Activated naive CD8-positive, alpha-beta T cell treated with anti-CD3 and anti-CD28 coated beads, Interleukin-2, amount 10 ng/mL, durations not matched to agents 7 days and 5 days (primary cell): ENCODE measurements at places on chromosomes 6 and 20.

GRCh38 chr20:8661229-8661952, 407.5 kb upstream of the PLCB4 start:
- no peak for DNase-seq

- no peak for DNase-seq
Observed at GRCh38 chr6:85865420-85866369, 223.0 kb upstream of the SYNCRIP start.

DNA sequence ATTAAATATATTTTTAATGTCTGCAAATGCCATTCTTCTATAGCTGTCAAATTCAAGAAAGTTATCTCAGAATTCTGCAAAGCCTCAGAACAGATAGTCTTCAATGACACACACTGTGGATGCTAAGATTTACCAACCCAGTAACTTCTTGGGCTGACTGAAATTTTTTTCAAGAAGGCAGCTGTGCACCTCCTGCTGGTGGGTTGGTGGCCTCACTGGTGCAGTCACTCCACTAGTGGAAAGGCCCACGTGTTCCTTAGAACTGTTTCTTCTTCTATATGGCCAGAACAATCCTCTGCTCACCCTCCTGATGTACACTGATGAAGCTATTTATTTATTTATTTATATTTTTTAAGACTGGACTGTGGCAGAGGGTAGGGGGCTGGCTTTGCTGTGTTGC, 28.1 kb upstream of the MTCL3 start:
- DNase-seq: no peak

DNA sequence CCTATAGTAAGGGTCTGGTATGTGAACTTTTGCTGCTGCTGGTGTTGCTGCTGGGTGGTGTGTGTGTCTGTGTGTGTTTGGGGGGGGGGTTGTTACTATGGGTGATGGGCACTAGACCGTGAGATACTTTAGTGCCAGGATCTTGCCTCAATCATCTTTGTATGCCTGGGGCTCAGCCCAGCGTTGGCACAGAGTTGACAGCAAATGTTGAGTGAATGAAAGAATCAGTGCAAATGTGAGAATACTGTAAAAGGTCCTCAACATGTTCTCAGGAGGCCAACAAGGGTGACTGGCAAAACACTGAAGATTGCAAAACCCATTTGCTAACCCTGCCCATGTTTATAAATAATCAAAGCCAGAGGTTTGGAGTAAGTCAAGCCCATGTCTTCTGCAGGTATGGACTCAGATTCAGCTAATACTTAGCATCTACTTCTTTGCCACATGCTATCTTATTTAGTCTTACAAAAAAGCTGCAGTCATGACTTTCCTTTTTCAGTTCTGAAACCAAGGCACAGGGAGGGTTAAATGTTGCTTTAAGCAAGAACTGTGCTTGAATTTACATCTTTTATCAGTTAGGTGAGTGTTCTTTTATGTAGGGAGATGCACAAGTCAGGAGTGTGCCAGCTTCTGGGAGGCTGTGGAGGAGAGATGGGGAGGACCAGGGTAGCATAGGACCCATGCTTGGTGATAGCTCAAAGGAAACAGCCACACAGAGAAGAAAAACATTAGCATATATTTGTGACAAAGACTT, 125.3 kb upstream of the SPACA1 start:
- no peak for DNase-seq

GRCh38 chr20:46089417-46090388, at the start of gene NCOA5:
Gene NCOA5, minus strand, starts transcription at chr20:46089962. Its CDS starts 10,538 bp downstream, at chr20:46079424.
- peak; percentile 94 for DNase-seq

GRCh38 chr20:24040896-24041459, 52.4 kb upstream of the GGTLC1 start:
- no peak for DNase-seq

DNA sequence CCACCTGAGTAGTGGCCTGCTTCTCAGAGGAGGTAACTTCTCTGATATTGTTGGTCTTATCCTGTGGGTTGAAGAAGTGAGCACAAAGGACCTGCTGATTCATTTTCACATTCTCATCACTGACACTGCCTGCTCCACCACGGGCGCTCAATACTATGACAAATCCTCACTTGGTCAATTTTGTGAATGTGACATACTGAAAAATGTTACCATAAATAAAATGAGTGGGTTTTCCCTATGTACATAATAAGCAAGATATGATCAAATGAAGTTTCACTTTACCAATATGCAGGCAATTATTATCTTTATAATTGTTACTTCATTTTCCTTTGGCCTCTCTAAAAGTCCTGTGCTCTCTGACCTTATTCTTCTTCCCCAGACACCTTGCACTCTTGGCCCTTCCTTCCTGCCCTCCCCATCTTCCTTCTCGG, 71.5 kb upstream of the RIPOR2 start:
- DNase-seq: no peak

- DNase-seq: peak; percentile 83
Observed at GRCh38 chr6:158817728-158818580, 1.2 kb downstream of the EZR start.

DNA sequence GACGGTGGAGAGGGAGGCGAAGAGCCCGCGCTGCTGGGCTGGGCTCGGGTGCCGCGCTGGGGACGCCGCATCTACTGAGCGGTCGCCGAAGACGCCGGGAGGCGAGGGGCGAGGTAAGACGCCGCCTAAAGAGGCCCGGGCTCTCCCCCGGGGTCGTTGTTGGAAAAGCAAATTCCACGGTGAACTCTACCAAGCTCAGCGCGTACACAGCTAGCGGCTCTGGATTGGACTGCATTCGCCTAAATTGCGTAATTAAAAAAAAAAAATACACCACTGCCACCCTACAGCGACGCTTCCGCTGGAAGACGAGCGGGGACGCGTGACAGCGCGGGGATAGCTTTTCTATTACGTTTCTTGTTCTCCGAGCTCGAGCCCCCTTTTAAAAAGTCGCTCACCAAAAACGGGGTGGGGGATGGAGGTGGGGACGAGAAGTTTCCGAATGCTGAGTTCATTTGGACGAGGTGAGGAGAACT, 92.0 kb upstream of the PRDM1 start:
- DNase-seq: peak; percentile 63

GRCh38 chr6:136647363-136647852, 97.2 kb upstream of the MAP7 start:
- no peak for DNase-seq

GRCh38 chr6:319177-320131, 27.2 kb downstream of the DUSP22 start:
- DNase-seq: no peak

- no peak for DNase-seq
Observed at GRCh38 chr6:33854572-33855030, 50.8 kb upstream of the MLN start.

DNA sequence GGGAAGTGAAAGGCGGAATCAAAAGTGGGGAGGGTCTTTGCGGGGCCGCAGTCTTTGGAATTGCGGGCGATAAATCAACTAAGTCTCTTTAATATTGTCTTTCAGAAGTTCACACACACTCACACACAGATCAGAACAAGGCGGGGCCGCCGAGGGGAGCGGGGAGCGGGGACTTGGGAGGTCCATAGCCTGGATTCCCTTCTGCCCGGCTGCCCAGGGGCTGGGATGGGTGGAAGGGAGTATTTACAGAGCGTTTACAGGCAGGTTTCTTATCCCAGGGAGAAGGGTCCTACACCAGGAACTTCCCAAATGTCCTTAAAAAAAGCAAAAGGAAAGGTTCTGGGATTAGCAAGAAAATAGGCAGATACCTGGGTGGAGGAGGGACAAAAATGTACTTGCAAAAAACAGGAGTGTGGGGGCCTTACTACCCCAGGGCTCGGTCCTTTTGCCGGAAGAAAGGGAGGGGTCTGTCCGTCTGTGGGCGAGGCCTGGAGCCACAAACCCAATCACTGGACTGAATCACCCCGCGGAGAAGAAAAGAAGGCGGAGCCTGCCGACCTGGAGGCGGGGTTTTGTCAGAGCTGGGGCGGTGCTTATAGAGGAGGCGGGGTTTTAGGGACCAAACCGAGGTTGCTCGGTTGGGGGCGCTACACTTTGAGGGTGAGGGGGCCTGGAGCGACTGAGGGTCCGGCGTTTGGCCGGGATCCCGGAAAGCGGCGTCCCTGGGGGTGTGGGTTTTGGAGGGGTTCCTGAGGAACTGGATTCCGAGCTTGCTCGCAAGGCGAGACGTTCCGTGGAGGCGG, 3.2 kb downstream of the PRRT1 start:
- peak; percentile 78 for DNase-seq

DNA sequence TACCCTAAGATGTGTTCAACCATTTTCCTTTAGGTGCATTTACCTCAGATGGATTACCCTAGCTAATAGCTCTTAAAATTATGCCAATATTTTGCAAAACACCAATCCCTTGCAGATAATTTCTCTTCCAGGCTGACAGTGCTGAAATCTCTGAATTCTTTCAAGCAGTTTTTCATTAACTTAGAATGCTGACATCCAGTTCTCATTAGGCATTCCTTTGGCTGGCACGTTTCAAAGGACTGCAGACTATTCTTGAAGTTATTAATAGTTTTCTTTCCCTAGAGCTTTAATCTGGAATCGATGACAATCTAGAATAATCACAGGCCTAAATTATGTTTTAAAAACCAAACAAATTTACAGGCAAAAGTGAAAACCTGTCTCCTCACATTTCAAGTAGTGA, 68.3 kb downstream of the SMLR1 start:
- DNase-seq: no peak

DNA sequence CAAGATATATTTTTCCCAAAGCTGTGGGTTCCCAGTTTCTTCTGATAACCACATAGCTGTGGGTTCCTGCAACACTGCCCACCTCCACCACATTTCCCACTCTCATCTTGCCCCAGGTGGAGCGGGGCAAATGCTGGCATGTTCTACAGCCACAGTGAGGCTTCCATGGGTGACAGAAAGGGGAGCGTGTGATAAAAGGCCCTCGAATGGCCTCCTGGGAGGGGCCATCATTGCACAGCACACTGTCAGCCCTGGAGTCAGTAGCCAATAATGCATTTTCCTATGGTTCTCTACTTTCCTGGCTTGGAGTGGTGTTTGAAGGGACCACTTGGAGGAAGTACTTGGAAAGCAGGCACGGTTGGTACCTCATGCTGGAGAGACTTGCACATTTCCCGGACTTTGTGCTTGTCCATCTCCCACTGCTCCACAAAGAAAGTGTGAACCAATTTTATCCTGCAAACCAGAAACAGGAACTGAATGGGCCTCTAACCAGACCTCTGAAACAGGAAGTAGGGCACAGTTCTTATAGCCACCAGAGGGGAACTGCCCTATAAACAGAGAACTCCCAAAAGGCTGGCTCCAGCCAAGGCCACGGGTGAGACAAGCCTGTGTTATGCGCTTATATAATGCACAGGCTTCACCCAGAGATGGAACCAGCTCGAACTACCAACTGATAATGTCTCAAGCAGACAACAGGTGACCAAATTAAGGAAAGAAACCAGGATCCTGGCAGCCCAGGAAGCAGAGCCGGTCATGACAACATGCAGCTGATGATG, 8.6 kb downstream of the MAP3K5 start:
- no peak for DNase-seq

GRCh38 chr6:72811971-72812421, 190.1 kb downstream of the KCNQ5 start:
- DNase-seq: no peak

- no peak for DNase-seq
Observed at GRCh38 chr6:98986071-98986615, 38.4 kb upstream of the FBXL4 start.

- DNase-seq: no peak
Observed at GRCh38 chr6:40899684-40900155, 139.3 kb downstream of the UNC5CL start.

DNA sequence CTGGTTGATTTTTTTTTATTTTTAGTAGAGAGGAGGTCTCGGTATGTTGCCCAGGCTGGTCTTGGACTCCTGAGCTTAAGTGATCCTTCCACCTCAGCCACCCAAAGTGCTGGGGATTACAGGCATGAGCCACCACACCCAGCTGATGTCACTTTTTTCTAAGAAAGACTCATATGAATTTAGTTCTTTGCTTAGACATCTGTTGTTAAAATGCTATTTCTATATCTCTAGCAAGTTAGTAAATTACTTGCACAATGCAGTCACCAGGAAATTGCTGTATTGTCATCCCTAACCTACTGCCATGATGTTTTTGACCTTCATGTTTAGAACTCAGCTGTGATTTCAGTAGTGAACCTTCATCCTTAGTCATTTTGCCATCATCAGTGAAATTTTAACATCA, 5.7 kb downstream of the KDM1B start:
- DNase-seq: no peak

DNA sequence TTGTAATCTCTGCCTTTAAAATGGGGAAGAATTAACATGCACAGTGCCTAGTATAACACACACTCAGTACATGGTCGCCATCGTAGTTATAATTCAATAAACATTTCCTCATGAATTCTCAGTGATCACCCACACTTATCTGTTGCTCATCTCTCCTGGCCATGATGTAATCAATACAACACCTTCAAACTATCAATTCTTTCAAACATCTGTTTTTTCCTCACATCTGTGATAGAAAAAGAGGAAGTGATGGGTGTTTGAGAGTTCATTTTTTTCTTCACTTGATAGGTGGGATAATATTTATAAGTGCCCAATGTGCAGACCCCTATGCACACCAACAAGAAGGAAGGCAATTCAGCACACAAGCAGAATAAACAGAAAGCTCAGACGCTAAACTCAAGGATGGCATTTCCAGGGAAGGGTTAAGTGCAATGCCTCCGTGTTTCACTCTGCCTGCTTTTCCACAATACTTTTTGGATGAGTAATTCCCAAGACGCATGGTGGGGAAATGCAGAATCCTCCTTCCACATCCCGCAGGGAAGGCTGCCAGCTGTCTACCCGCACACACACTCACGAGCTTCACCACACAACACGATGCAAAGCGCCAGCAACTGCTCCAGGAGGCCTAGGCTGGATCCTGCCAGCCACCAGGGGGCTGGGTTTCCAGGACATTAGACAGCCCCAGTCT, 100.3 kb downstream of the GMPR start:
- DNase-seq: no peak

DNA sequence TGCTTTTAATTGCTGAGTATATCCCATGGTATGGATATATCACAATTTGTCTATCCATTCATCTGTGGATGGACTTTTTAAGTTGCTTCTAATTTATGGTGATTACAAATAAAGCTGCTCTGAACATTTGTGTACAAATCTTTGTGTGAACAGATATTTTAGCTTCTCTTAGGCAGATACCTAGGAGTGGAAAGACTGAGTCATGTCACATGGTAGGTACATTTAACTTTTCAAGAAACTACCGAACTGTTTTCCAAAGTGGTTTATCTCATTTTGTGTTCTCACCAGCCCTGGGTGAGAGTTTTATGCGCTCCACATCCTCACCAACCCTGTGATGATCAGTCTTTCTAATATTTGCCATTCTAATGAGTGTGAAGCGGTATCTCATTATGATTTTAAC, 31.0 kb upstream of the ZNFX1 start:
- DNase-seq: no peak

- DNase-seq: no peak
Observed at GRCh38 chr20:53900380-53900999, 169.9 kb downstream of the BCAS1 start.

GRCh38 chr6:110858562-110859214, 15.9 kb upstream of the AMD1 start:
- no peak for DNase-seq

DNA sequence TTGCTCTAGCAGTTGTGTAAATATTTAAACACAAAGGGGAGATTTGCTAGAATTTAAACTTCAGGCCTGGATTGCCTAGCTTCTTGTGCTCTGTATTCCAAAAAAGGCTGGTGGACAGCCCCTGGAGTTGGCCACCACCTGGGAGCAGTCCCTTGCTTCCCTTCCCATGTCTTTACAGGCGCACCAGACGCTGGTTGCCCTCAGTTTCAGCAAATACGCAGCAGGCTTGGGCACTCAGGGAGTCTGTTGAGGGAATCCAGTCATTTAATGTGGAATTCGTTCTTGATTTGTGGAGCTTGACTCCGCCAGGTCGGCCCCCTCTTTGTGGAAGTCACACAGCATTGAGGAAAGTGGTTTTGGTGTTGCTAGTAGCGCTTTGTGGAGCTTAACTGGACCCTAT, 156.8 kb downstream of the DTNBP1 start:
- peak; percentile 2 for DNase-seq
